ENCODE measurements at places on chromosomes 7 and 10.

DNA sequence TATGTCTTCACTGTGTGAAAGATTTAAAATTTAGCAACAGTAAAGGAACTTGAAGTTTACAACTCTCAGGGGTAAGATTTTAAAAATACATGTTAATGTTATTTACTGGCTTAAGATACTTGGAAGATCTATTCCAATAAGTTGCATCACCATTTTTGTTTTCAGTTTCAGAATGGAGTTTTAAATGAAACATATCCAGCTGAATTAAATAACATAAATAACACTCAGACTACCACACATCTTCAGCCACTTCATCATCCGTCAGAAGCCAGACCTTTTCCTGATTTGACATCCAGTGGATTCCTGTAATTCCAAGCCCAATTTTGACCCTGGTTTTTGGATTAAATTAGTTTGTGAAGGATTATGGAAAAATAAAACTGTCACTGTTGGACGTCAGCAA is 44.3 kb downstream of the AHR start:
- DNase-seq: no peak

DNA sequence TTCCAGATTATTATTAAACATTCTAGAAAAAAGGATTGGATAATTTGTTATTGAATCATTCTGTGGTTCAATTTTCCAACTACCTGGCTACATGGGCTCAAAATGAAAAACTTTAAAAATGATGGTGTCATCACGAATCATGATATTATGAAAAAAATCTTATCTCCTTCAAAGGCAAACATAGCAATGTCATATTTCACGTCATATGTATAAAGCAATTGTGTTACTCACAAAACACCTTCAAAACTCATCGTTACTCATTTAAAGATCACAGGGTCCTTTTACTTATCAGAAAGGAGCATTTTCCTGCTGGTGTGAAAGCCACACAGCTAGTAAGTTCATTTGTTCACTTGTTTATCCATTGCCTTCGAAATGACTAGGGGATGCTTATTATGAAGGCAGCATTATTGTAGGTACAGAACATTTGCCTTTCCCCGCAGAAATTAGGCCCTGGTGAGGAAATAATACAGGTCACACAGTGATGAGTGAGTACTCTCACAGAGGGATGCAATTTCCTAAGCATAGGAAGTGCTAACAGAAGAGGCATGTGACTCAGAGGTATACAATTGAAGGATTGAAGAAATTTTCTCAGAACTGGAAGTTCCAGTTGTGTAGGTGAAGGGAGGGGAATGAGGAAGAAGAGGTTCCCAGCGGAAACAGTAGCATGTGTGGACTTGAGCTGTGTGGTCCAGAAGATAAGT is 478.7 kb downstream of the INHBA start:
- no peak for DNase-seq

- no peak for DNase-seq
These were observed 1.4 kb downstream of the RAB11FIP2 start for GRCh38 chr10:118045158-118045836.

GRCh38 chr10:60073781-60074656 is 167.7 kb upstream of the CCDC6 start:
- no peak for DNase-seq

DNA sequence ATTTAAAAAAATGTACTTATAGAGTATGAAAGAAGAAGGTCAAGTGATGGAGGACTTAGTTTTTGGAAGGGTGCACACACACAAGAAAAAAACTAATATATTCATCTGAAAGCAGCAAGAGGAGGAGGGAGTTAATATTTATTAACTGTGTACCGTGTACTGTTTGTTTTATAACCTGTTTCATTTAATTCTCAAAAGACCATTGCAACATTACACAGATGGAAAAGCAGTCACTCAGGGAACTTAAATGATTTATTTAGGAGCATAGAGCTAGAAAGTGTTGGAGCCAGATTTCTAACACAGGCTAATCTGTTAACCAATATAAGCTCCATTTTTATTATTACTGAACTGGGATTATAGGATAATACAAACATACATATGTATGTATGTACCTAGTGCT is 36.7 kb downstream of the GLCCI1 start:
- no peak for DNase-seq

- no peak for DNase-seq
These were observed 16.3 kb upstream of the GATA3 start for GRCh38 chr10:8037941-8038894.

- DNase-seq: no peak
These were observed 227.1 kb downstream of the DYNC1I1 start for GRCh38 chr7:95999481-95999880.

GRCh38 chr10:116852246-116852645 is 2.9 kb downstream of the ENO4 start:
- no peak for DNase-seq

GRCh38 chr10:116082206-116082605 is 190.8 kb downstream of the GFRA1 start:
- DNase-seq: no peak

- no peak for DNase-seq
These were observed 98.7 kb upstream of the SEMA3D start for GRCh38 chr7:85285527-85285926.

DNA sequence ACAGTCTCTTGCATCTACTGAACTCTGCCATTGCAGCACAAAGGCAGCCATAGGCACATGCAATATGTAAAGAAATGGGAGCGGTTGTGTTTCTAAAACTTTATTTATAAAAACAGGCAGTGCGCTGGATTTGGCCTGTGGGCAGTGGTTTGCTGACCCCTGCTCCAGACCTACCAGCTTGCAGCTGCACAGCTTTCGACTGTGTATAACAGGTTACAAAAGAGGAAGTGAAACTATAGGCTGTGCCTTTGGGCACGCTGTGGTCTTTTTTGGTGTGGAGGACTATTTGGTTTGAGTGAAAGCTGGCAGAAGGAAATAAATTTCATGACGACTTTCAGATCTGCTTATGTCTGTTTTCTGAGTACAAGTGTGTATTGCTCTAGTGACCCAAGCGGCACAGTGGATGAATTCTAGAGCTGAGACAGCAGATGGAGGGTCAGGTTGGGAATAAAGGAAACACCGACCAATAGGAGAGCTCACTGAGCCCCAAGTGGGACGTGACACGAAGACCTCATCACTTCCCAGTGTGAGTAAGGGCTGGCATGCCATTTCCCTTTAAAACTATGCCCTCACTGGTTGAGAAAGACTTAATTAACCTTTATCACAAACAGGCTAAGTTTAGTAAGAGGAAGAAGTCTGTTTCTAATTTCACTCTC is 152.7 kb downstream of the ANK3 start:
- no peak for DNase-seq

GRCh38 chr7:209906-210305 is 17.5 kb downstream of the FAM20C start:
- no peak for DNase-seq

- DNase-seq: no peak
These were observed 25.0 kb downstream of the C10orf105 start for GRCh38 chr10:71694567-71694968.

Data from left lobe of liver (tissue), 2 donors.